ENCODE measurements at places on chromosomes 7 and 10.
A peak's percentile ranks its signal among the peaks of the same experiment; 100 is the strongest.

DNA sequence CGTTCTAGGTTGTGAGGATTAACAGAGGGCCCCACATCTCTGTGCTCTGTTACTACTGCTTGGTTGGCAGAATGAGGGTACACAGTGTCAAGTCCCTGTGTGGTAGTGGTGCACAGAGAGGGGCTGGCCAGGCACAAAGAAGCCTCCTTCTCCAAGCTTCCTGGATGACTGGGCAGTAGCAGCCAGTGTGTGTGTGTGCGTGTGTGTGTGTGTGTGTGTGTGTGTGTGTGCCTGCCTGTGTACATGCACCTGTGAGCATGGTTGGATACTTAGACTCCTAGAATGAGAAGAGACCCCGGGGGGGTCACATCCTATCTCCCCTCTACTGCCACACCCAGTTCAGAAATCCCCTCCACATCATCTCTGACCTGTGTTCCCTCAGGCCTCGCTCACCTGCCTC lies 146.7 kb upstream of the UNC5B start:
- DNase-seq, result no peak

- no peak for DNase-seq
These were observed 75.3 kb upstream of the AASS start for GRCh38 chr7:122219253-122219865.

DNA sequence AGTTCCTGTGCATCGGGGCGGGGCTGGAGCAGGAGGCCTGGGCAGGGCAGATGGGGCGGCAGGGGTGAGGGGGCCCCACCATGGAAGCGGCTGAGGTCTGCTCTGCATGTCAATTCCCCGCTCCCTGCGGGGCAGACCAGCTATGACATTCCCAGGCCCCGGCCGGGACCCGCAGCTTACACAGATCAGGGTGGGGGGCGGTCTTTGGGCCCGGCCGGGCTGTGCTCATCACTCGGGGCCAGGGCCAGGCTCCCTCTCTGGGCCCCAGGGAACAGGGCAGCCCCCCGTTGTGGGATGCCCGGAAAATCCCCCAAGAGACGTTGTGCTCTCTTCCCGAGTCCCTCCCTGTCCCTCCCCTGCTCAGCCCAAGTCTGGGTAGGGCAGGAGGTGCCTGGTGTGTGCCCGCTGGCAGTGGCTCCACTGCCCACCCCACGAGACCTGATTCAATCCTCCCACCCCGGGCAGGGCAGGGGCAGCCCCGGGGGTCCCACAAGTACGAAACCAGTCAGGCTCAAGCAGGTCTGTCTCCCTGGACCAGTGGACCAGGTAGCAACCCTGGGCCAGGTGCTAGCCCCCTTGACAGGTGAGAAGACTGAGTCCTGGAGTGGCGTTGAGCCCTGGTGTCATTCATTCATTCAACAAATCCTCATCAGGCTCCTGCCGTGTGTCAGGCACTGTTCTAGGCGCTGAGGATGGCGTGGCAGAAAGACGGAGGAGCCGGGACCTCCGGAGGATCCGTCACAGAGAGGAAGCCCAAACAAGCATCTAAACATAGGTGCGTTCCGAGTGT lies 29.0 kb downstream of the MICALL2 start:
- no peak for DNase-seq

GRCh38 chr10:18268005-18268404 lies 127.8 kb downstream of the CACNB2 start:
- DNase-seq, result no peak

GRCh38 chr10:120217736-120218135 lies 239.3 kb upstream of the PLPP4 start:
- DNase-seq, result no peak

GRCh38 chr10:32077896-32078485 lies 21.8 kb upstream of the KIF5B start:
- DNase-seq, result no peak

- DNase-seq, result no peak
These were observed 11.9 kb upstream of the NDUFA5 start for GRCh38 chr7:123569352-123570010.

GRCh38 chr7:108374899-108375298 lies 81.3 kb downstream of the NRCAM start:
- DNase-seq, result no peak

- no peak for DNase-seq
These were observed 557.8 kb downstream of the NXPH1 start for GRCh38 chr7:8991159-8991558.

GRCh38 chr10:79269443-79269842 lies 77.8 kb upstream of the PPIF start:
- DNase-seq, result no peak

- peak; percentile 27 for DNase-seq
These were observed 163.7 kb downstream of the SEMA3D start for GRCh38 chr7:85023066-85023712.

DNA sequence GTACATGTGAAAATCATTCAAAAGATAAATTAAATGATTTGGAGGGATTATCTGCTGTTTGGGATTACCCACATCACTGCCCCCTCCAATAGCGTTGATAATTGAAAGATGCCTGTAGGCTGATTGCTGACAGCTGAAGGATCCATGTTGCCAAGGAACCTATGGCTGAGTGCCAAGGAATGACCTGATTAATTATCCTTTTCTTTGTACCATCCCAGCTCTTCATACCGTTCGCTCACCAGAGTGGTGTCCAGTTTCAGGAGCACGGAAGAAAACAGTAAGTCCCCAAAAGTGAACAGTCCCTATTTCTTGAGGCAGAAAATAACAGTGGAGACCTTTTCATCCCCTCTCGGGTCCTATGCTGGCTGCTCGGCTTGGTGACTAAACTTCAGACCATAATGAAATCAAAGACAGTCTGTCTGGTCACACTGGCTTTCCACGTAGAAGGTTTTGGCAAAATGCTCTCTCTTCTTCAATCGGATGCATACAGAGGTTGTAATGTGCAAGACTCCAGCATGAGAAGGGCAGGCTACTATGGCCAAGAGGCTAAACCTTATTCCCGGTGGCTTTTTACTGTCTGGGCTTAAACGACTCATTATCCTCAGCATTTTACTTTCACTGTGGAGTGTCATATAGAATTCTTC lies 108.8 kb downstream of the SPAG6 start:
- no peak for DNase-seq

DNA sequence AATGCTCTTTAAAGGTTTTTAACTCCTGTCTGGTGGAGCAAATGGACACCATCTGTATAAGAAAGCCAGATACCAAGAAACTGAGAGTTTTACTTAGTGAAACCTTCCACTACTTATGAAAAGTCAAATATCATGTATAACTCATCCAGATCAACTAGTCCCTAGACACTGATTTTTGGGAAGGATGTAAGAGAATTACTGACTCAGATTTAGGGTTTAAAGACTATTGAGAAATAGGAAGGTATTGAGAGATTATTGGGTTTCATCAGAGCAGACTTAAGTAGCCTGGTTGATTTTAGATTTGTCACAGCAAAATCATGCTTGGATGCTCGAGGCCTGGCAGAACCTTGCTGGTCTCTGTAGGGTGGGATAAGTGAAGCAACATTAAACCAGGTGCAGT lies 3.1 kb downstream of the CSTF2T start:
- DNase-seq, result no peak

DNA sequence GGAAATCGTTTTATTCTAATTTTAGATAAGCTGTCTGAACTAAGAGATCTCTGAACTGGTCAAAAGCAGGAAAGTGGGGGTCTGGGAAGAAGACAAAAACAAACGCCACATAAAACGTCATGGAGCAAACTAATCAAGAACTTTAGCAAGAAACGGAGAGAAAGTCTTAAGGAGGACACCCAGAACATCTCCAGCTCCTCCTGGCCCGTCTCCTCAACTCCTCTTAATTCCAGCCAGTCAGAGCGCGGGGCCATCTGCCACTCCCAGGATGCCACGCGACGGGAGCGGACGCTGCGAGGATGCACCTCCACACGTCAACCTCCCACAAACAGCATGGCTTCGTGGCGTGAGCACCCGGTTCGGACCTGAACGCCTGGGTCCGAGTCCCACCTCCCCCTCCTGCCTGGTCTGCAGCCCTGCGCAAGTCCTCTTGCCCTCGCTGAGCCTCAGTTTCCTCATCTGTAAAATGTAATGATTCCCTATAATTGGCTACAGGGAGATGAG lies 598 bp downstream of the MMS19 start:
- peak; percentile 87 for DNase-seq

GRCh38 chr10:51878695-51879094 lies 179.3 kb upstream of the CSTF2T start:
- no peak for DNase-seq

- DNase-seq, result no peak
These were observed 11.9 kb upstream of the PLEKHA1 start for GRCh38 chr10:122362621-122363020.

GRCh38 chr7:12369756-12370155 lies 33.9 kb downstream of the VWDE start:
- DNase-seq, result no peak

- DNase-seq, result no peak
These were observed 125.8 kb downstream of the DOCK4 start for GRCh38 chr7:112080441-112080840.

DNA sequence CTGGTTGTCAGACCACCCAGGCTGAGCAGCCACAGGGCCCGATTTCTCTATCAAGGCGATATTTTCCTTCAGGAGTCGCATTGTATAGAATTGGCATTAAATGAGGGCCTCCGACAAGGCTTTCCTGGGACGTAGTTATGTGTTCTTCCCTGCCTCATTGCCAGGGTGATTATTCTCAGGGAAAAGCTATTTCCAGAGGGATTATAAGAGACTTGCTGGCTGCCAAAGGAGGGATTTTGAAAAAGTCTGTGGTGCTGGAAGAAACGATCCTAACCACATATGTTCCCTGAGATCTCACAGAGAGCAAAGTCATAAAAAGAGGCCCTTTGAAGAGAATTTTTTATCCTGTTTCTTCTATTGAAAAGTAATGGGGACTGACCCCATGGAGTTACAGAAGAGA lies 27.7 kb upstream of the SDHAF3 start:
- no peak for DNase-seq

GRCh38 chr10:43963793-43964425 lies 315.2 kb upstream of the ZNF32 start:
- DNase-seq, result no peak

- no peak for DNase-seq
These were observed 58.0 kb upstream of the PRKAR2B start for GRCh38 chr7:106986450-106986977.

DNA sequence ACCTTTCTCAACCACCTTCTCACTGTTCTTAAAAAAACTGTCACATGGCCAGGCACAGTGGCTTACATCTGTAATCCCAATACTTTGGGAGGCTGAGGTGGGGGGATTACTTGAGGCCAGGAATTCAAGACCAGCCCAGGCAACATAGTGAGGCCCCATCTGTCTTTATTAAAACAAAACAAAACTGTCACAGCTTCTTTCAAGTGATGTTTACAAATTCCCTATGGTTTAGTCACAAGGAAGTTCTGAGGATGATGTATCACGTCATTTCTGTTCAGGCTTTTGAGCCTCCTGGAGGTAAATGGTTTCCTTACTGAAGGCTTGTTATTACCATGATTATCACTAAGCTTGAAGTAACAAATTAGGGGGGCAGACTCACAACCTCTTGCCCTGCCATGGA lies 186.2 kb downstream of the CFTR start:
- no peak for DNase-seq

DNA sequence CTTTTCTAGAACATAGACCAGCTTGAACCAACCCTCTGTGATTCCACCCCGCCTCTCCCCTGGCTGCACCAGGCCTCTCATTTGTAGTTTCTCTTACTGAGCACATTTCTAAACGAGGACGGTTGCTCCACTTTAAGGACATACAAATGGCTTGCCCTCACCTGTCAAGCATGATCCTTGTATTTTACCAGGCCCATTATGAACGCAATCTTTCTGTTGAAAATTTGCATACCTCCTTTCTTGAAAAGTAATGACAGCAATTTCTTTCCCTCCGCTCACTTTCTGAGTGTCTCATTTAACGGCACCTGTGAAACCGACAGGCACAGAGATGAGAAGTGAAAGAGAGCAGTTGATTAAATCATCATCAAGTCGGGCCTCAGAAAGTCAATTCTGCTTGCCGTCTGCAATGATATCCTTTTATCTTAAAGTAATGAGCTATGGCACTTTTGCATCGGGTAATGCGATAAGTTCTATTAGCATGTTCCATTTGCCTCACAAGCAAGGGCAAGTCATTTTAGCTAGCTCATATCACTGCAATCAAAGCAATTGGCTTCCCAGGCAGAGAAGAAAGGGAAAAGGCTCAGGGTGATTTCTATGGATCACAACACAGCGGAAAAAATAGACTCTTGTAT lies 705.6 kb upstream of the GALNT17 start:
- no peak for DNase-seq

- DNase-seq, result no peak
These were observed 64.9 kb upstream of the PALS2 start for GRCh38 chr7:24508316-24508715.

DNA sequence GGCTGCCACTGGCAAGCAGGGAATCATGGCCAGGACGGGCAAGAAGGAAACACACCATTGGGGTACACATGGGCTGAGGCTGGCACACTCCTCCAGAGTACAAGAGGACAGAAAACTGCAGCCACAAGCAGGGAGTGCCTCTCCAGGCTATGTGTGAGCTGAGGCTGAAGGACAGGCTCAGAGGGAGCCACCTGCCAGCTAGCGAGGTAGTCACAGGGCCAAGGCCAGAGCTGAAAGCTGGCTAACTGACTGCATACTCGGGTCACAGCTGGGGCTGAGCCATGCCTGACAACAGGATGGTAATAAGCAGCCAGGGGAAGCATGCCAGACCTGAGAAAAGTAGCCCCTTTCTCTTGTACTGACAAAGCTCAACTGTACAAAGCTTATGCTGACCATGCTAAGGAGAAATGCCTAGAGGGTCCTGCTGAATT lies 52.0 kb downstream of the KIF5B start:
- DNase-seq, result no peak

- DNase-seq, result no peak
These were observed 9.7 kb downstream of the CHST3 start for GRCh38 chr10:71973777-71974488.

DNA sequence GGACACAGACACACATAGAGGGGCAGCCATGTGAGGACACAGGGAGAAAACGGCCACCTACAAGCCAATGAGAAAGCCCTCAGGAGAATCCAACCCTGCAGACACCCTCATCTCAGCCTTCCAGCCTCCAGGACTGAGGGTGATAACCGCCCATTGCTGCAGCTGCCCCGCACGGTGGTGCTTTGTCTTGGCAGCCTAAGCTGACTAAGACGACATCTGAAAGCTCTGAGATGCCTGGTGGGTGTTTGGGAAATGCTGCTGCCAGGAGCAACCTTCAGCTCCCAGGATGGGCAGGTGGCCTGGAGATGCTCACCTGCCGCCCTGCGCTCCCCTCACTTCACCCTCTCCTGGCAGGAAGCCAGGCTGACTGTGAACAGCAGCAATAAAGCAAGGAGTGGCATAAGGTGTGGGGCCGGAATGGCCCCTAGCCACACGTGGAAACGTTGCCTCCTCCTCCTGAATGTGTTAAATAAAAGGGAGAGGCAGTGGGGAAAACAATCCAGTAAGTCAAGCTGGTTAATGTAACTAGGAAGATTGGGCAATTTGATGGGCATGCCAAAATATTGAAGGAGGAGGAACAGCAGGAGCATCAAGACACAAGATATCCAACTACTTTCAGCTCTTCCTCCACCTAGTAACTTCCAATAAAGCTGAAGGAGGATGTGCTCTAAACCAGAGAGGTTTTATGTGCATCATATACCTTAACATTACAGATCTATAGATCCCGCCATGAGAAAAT lies 121.5 kb downstream of the TNS3 start:
- DNase-seq, result no peak

- no peak for DNase-seq
These were observed 423.2 kb downstream of the CNTNAP2 start for GRCh38 chr7:146539836-146540235.

Data from activated naive CD4-positive, alpha-beta T cell treated with anti-CD3 and anti-CD28 coated beads, Interleukin-2, amount 10 ng/mL, durations not matched to agents 7 days and 5 days (primary cell).